T-helper 2 cell treated with Interferon-gamma antibody and Interleukin-4, amounts not matched to agents 5 μg/mL and 100 μg/mL, for 36 hours (primary cell): ENCODE measurements at places on chromosomes 3 and 15.

- peaks cover 1% of the 10 kb centered on the region for H3K36me3 ChIP-seq
- H3K4me1 ChIP-seq, result peaks cover 22% of the 10 kb centered on the region
- no peak overlapping the region for H3K27ac ChIP-seq
These were observed 548.0 kb upstream of the CCDC54 start for GRCh38 chr3:106829206-106829605.

- DNase-seq, result no peak
- no peaks in the 10 kb centered on the region for H3K36me3 ChIP-seq
- H3K27ac ChIP-seq, result no peak overlapping the region
These were observed 27.6 kb downstream of the FBXW12 start for GRCh38 chr3:48399387-48400172.

GRCh38 chr15:68821190-68821840, 620 bp upstream of the ANP32A start:
- no peaks in the 10 kb centered on the region for H3K27me3 ChIP-seq
- peaks cover 14% of the 10 kb centered on the region for H3K36me3 ChIP-seq
- DNase-seq, result no peak
- H3K4me1 ChIP-seq, result peaks cover 22% of the 10 kb centered on the region

GRCh38 chr3:130340766-130341165, 4.7 kb upstream of the COL6A5 start:
- no peak overlapping the region for H3K4me3 ChIP-seq
- H3K27me3 ChIP-seq, result peaks cover 18% of the 10 kb centered on the region
- no peaks in the 10 kb centered on the region for H3K36me3 ChIP-seq
- H3K27ac ChIP-seq, result no peak overlapping the region
- no peaks in the 10 kb centered on the region for H3K4me1 ChIP-seq
- DNase-seq, result no peak

DNA sequence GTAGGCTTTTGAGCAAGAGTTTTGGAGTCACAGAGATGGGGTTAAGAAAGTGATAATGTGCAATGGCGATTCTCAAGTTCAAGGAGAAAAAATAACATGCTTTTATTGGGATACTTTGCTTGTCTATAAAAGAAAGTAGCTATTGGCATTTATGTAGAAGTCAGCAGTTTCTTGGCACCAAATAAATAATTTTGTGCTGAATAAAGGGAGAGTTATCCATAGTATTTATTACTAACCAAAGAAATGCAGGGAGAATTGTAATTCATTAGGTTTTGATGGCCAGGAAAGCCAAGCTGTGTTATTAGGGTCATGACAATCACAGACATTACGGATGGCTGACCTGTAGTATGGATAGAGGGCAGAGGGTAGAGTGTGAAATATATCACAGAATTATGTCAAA, 33.1 kb downstream of the BTD start:
- no peak overlapping the region for H3K27ac ChIP-seq
- no peak for DNase-seq
- no peaks in the 10 kb centered on the region for H3K27me3 ChIP-seq
- H3K36me3 ChIP-seq, result peaks cover 1% of the 10 kb centered on the region

DNA sequence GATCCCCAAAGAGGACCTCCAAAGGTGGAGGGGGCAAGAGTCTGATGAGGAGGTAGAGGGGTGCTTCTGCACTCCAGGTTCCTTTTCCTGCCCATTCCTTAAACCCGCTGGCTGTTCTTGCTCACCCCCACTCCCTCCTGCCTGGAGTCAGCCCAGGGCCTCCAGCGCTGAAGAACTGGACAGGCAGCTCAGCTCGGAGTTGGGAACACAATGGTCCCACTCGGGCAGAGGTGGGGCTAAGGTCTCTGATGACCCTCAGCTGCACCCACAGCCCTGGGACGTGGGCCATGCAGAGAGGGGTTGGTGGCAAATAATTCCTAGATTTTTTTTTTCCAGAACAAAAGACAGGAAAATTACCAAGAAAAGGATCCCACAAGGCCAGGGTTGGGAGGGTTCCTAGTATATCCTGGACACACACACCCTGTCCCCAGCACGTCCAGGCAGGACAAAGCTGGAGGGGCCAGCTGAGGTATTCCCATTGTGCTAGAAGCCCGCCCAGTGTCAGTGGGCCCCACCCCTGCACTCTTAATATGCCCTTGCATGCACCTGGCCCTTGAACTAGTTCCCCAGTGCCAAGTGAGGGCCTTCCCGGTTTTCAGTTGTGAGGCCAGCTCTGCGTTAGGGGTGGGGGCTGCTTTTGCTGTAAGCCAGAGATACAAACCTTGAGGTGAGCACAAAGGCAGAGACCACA, 22.1 kb upstream of the IP6K2 start:
- H3K4me1 ChIP-seq, result peaks cover 4% of the 10 kb centered on the region
- no peak for DNase-seq
- H3K27me3 ChIP-seq, result no peaks in the 10 kb centered on the region
- H3K27ac ChIP-seq, result no peak overlapping the region
- no peak overlapping the region for H3K4me3 ChIP-seq

DNA sequence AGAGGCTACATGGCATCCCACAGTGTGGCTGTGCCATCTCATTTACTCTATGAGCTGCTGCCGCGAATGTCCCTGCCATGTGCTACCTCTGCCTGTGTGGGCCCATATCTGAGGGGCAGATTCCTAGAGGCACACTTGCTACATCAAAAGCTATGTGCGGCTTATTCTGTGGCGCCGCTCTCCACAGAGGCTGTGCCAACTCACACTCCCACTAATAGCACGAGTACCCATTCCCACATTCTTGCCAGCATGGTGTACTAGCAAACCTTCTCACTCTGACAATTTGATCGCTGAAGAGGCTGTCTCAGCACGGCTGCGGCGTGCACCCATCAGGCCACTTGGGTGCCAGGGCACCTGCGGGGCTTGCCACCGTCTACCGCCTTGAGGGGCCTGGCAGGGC, 31.2 kb upstream of the MUSTN1 start:
- no peak overlapping the region for H3K4me3 ChIP-seq
- no peak for DNase-seq
- H3K27ac ChIP-seq, result no peak overlapping the region
- H3K27me3 ChIP-seq, result no peaks in the 10 kb centered on the region
- no peaks in the 10 kb centered on the region for H3K4me1 ChIP-seq

DNA sequence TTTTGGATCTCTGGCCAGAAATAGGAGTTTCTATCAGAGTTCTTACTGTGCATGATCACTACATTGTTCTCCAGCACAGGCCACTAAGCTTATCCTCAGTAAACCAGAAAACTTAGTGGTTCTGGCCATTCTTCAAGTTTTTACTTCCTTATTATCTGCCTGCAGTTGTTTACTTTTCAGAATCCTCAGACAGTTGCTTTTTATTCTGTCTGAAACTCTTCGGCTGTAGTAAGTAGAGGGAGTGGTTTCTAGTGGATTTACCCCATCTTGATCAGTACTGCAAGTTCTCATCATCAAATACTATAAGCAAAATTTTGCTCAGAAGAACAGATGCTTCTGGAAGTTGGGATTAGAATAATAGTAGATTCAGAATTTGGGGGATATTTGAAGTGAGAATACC, 193.0 kb upstream of the RARB start:
- no peaks in the 10 kb centered on the region for H3K36me3 ChIP-seq
- no peak overlapping the region for H3K27ac ChIP-seq
- no peak overlapping the region for H3K4me3 ChIP-seq
- no peaks in the 10 kb centered on the region for H3K27me3 ChIP-seq
- H3K4me1 ChIP-seq, result no peaks in the 10 kb centered on the region

- DNase-seq, result no peak
- H3K36me3 ChIP-seq, result no peaks in the 10 kb centered on the region
- no peaks in the 10 kb centered on the region for H3K4me1 ChIP-seq
- no peaks in the 10 kb centered on the region for H3K27me3 ChIP-seq
These were observed 176.7 kb upstream of the CADPS start for GRCh38 chr3:63051920-63052319.

GRCh38 chr15:74345051-74345450, 22.4 kb downstream of the CYP11A1 start:
- H3K4me1 ChIP-seq, result no peaks in the 10 kb centered on the region
- no peak overlapping the region for H3K27ac ChIP-seq
- H3K4me3 ChIP-seq, result no peak overlapping the region
- no peaks in the 10 kb centered on the region for H3K36me3 ChIP-seq

DNA sequence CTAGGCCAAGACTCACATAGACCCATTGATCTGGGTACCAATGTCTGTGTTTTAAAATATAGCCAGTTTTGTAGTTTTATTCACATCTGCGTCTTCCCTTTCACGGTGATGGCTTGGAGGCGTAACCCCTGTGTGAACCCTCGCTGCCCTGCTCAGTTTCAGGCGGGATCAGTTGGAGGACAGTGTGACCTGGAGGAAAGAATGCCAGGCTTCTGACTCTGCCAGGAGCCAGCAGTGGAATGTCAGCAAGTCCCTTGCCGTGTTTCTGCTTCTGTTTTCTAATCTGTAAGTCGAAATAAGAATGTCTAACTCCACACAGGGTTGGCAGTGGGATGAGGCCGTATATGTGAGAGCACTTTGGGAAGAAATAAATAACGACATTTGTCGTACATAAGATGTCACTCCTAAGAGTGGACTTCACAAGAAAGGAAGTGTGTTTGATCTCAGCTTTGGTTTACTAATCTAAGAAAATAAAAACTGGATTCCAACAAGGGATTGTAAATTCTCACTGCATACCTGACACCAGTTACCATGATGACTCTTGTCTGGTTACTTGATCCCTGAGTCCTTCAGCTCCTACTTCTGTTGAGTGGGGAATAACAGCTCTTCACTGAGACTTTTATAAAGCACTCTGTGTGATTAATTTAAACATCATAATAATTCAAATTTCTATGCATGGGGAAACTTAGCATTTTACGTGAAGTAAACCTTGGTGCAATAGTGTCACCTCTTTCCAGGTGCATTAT, 6.3 kb upstream of the CA12 start:
- H3K27me3 ChIP-seq, result peaks cover 25% of the 10 kb centered on the region
- H3K27ac ChIP-seq, result no peak overlapping the region
- no peak overlapping the region for H3K4me3 ChIP-seq
- peaks cover 9% of the 10 kb centered on the region for H3K4me1 ChIP-seq
- H3K36me3 ChIP-seq, result no peaks in the 10 kb centered on the region

GRCh38 chr3:128787256-128788253, 61.6 kb downstream of the RAB7A start:
- H3K27me3 ChIP-seq, result no peaks in the 10 kb centered on the region
- DNase-seq, result peak; percentile 50
- peak overlapping the region; percentile 84 for H3K4me3 ChIP-seq
- peaks cover 59% of the 10 kb centered on the region for H3K4me1 ChIP-seq

- H3K27ac ChIP-seq, result no peak overlapping the region
- H3K36me3 ChIP-seq, result no peaks in the 10 kb centered on the region
- H3K4me1 ChIP-seq, result peaks cover 29% of the 10 kb centered on the region
These were observed 5.2 kb downstream of the GOLIM4 start for GRCh38 chr3:168090306-168091085.

DNA sequence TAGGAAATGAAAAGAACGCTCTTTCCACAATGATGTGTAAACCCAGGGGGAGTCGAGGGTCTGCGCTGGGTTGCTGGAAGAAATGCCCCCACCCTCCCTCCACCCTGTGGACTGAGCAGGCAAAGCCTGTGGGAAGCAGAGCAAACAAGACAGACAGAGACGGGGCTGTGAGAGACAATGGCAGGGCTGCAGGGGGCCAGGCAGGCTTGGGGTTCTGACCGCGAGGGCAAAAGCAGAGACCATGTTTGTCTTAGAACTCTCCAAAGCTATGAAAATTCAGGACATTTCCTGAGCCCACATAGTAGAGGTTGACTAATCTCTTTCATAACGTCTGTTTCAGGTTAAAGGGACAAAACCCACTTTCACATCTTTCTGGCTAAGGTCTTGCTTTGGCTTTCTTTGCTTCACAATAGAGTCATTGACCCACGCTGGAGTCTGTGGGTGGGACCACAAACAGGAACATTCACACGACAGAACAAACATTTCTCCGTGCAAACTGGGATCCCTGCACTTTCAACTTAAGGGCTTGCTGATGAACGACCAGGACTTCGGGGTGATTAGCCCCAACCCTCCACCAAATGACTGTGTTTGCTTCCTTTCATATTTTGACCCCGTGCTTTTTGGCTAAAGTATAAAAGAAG, 156.0 kb upstream of the TPM1 start:
- no peak overlapping the region for H3K27ac ChIP-seq
- DNase-seq, result no peak
- H3K36me3 ChIP-seq, result no peaks in the 10 kb centered on the region

- no peaks in the 10 kb centered on the region for H3K27me3 ChIP-seq
- H3K4me3 ChIP-seq, result no peak overlapping the region
- H3K36me3 ChIP-seq, result no peaks in the 10 kb centered on the region
- H3K27ac ChIP-seq, result no peak overlapping the region
- H3K4me1 ChIP-seq, result no peaks in the 10 kb centered on the region
- no peak for DNase-seq
These were observed 25.0 kb upstream of the DGKG start for GRCh38 chr3:186386883-186387560.

DNA sequence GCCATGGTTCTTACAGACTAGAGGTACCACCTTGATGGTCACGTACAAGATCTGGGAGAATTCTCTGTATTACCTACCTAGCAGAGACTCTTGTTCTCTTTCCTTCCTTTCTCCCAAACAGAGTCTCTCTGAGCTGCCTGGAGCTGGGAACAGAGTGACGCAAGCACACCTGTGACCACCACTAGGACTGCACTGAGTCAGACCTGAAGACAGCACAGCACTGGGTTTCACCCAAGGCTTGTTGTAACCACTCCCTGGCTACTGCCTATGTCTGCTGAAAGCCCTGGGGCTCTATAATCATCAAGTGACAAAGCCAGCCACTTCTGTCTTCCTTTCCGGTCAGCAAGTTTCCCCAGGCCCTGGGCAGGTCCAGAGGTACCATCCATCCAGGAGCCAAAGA, 293.3 kb upstream of the CNTN4 start:
- no peaks in the 10 kb centered on the region for H3K36me3 ChIP-seq
- H3K27me3 ChIP-seq, result no peaks in the 10 kb centered on the region
- H3K27ac ChIP-seq, result no peak overlapping the region
- H3K4me3 ChIP-seq, result no peak overlapping the region
- no peak for DNase-seq

DNA sequence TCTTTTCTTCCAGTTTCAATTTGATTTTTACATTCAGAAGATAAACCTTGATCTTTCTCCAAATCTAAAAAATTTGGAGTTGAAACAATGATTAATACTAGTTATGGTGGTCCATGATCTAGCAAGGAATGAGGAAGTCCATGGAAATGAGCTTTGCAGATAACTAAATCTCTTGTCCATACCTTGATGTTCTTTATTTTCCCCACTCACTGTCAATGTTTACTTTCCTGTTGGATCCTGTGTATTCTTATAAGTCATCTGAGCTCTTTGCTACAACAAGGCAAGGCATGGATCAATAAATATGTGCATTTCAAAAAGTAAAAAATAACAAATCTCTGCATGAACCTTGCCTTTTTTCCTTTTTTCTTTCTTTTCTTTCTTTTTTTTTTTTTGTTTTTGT, 6.2 kb upstream of the MYO1E start:
- no peaks in the 10 kb centered on the region for H3K36me3 ChIP-seq
- H3K4me1 ChIP-seq, result peaks cover 3% of the 10 kb centered on the region
- H3K4me3 ChIP-seq, result no peak overlapping the region
